Endothelial cell of umbilical vein (primary cell): ENCODE measurements at places on chromosomes 16 and 17. TPM values are rescaled to one million over a fixed set of nuclear protein-coding genes. Genes with fewer than 3 reads are reported as not detected.

Gene BAIAP3
- total RNA-seq = 0.66 and 0.88 TPM in 2 replicates

- peak; percentile 60 for DNase-seq
These were observed 13.1 kb downstream of the LYRM9 start for GRCh38 chr17:27879987-27880608.

DNA sequence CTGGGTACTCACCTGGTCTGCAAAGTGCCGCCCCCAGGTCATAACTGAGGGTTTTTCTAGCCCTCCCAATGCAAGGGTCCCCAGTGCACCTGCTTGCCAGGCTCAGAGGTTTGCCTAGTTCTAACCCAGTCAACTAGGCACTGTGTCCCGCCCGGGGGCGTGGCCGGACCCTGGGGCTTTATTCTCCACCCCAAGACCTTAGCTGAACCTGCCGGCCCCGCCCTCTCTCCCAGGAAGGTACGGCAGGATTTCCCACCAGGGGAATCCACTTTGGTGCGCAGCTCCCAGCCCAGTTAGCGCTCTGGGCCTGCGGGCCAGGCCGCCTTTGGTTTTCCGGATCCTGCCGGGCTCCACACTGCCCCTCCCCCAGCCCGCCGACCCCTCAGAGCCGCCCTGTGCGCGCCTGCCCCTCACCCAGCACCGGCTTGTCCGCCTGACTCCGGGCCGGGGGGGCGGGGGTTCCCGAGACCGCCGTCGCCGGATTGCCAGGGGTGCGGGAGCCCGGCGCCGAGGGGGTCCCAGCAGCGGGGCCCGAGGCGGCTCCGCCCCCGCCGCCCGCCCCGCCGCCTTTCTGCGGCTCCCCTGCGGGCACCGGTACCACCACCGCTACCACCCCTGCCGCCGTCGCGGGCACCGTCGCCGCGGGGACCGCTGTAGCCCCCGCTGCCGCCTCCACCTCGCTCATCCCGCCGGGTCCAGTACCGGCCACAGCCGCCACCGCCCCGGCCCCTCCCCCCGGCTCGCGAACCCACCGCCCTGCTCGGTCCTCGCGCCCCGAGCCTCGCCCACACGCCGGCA, 424 bp downstream of the YBX2 start:
- no peak for DNase-seq

GRCh38 chr17:52143542-52143941, 15.0 kb downstream of the CA10 start:
- no peak for DNase-seq

GRCh38 chr16:65185241-65185778, 63.4 kb upstream of the CDH11 start:
- DNase-seq = no peak

DNA sequence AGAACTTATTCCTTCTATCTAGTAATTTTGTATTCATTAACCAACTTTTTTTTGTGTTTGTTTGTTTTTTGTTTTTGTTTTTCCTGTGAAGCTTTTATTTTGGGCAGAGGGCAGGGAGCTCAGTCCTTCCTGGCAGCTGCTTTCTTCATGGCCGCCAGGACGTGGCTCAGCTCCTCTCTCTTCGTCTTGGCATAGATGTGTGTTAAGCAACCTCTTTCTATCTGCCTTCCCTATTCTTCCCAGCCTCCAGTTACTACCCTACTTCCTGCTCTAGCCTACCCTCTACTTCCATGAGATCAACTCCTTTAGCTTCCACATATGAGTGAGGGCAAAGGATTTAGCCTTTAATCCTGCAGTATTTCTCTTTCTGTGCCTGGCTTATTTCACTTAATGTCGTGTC, 8.2 kb upstream of the BRD7 start:
- no peak for DNase-seq

- peak; percentile 88 for DNase-seq
These were observed 744.7 kb upstream of the GOT2 start for GRCh38 chr16:59478838-59479237.

DNA sequence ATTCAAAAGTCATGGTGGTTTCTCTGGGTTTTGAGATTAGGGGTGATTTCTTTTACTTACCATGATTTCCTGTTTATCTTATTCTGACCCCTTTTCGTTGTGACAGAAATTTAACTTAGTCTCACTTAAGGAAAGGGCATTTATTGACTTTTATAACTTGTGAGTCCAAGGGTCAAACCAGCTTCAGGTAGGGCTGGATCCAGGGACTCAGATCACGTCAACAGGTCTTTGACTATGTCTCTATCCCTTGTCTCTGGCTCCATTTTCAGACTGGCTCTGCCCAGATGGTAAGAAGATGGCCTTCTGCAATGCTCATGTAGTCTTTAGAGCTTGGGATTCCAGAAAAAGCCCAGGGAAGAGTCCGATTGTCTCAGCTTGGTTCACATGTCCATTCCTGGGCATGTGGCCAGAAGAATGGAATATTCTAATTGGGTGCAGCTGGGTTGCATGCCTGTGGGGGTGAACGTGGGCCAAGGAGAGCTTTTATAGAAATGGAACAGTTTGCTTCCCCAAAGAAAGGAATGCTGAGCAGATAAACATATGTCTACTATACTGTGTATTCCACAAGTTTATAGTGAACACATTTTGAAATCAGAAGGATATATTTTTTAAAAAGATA, 13.4 kb downstream of the USP43 start:
- DNase-seq = no peak

GRCh38 chr17:5630434-5630833, 46.1 kb upstream of the NLRP1 start:
- peak; percentile 73 for DNase-seq

- no peak for DNase-seq
These were observed 29.6 kb downstream of the SGSM2 start for GRCh38 chr17:2366747-2367494.

GRCh38 chr16:5349670-5350517, 252.3 kb upstream of the EEF2KMT start:
- no peak for DNase-seq

GRCh38 chr17:58302919-58303585, 22.3 kb upstream of the MPO start:
- no peak for DNase-seq
